Smooth muscle cell of the pulmonary artery (primary cell): ENCODE measurements at places on chromosomes 13 and 19. TPM values are rescaled to one million over a fixed set of nuclear protein-coding genes. Genes with fewer than 3 reads are reported as not detected.

Gene IZUMO1
- total RNA-seq, result 0.07 TPM in 1 of 2 replicates, not detected in the other

Gene NLRP4
- total RNA-seq, result not detected in 2 replicates

Gene ACER1
- not detected in 2 replicates for total RNA-seq

Gene NLRP9
- total RNA-seq, result not detected in 2 replicates

Gene CYP2A6
- total RNA-seq, result not detected in 2 replicates

Gene ZNF433
- total RNA-seq, result 3.4 and 4.5 TPM in 2 replicates
